Putamen (tissue), 1 donor: ENCODE measurements at places on chromosomes 6 and 20.

GRCh38 chr6:129448965-129449364, 261.0 kb downstream of the ARHGAP18 start:
- DNase-seq, result no peak

DNA sequence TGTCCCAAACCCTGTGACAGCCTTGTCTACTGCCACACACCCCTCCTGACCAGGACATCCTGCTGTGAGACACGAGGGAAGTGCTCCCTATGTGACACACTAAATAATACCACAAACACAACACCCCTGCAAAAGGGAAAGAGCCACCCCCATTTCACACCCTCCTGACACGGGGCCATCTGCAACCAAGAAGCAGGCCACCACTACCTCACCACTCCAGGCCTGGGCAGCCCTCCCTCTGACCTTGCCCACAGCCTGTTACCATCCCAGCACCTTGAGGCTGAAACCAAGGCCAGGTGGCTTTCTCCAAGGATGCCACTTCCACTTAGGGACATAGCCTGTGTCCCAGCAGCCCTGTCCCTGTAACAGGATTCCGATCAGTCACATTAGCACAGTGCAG, 68.2 kb downstream of the NINL start:
- DNase-seq, result no peak

DNA sequence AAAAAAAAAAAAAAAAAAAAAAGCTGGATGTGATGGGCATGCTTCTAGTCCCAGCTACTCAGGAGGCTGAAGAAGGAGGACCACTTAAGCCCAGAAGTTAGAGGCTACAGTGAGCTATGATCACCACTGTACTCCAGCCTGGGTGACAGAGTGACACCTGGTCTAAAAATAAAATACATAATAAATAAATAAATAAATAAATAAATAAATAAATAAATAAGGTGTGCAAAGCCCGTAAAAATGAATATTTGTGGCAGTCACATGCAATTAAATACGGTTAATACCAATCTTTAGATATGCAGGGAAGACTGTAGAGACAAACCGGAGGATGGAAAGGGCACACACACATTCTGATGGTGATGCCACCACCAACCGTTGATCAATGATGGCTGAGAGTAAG, 26.2 kb downstream of the IL22RA2 start:
- DNase-seq, result no peak

DNA sequence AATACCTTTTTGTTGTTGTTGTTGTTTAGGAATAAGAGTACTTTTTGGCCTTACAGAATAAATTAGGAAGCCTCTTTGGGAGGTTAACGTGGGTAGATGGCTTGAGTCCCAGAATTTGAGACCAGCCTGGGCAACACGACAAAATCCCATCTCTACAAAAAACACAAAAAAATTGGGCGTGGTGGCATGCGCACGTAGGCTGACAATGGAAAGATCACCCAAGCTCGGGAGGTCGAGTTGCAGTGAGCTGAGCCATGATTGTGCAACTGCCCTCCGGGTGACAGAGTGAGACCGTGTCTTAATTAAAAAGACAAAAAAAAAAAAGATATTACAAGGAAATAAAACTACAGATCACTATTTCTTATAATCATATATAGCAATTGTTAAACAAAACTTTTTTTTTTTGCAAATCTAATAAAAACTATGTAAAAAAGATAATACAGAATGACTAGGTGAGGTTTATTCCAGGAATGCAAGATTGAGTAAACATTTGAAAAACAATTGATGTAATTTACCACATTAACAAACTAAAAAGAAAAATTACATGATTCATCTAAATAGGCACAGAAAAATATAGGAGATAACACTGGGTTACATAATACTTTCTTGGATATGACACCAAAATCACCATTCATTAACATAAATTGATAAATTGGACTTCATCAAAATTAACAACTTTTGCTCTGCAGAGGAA, 43.6 kb upstream of the ASCC3 start:
- DNase-seq, result no peak

GRCh38 chr6:113854531-113855499, 2.3 kb upstream of the MARCKS start:
- peak; percentile 78 for DNase-seq

DNA sequence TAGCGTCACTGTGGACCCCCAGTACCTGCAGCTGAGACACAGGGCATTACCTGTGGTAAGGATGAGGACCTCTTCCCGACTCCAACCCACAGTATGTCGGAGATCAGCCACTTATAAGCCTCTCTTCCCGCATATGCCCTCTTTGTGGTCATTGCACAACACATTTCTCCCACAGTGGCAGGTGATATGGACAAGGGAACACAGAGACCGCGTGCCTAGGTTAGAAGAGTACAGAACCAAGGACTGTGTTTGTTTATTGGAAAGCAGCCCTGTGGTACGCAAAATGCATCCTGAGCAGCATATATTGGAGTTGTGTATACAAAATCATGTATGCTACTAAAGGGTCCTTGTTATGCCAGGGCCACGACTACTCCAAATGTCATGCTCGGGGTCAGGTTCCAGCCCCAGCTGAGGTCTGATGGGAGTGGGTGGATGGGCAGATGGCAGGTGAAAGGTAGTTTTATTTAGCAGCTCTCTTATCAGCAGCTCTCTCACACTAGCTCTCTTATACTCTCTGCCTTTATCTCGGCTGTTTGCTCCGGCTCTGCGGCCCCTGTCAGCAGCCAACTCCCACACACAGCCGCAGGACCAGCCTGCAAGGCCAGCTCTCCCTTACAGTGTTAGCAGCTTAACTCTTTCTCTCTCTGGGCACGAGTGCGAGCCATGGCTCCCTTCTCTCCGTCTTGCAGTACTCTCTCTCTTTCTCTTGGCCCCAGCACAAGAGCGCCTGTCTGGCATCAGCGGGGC, 569.0 kb downstream of the KIF16B start:
- no peak for DNase-seq

- DNase-seq, result no peak
Observed at GRCh38 chr6:44456070-44456965, 68.8 kb downstream of the CDC5L start.

GRCh38 chr20:33575282-33575681, 85.4 kb downstream of the CBFA2T2 start:
- no peak for DNase-seq

DNA sequence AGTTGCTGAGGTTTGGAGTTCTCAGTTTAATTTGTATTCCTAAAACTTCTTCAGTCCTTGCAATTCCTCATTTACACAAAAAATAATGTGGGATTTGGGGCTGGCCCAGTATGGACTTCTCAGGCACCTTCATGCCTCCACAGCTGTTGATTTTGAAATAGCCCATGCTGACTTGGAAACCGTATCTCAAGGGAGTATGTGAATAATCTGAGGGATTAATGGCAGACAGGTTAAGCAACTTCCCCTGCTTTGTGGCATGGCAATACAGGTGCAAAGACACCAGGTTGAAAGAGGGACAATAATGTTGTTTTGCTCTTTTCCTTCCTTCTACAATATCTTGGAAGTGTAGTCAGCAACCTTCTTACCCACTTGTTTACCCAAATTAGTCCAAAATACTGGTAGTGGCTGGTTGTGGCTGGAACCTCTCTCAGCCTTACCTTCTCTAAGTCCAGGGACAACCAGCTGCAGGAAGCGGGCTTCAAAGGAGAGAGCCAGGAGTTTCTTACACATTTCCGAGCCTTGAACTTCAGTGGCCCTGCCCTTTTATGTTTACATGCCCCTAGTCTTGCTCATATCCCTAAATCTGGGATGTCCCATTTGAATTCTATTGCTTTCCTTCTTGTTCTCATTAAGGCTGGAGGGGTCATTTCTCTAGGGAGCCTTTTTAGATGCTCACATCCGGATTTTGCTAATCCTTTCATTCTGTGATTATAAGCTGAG, 44.1 kb upstream of the ADGRF1 start:
- DNase-seq, result no peak

DNA sequence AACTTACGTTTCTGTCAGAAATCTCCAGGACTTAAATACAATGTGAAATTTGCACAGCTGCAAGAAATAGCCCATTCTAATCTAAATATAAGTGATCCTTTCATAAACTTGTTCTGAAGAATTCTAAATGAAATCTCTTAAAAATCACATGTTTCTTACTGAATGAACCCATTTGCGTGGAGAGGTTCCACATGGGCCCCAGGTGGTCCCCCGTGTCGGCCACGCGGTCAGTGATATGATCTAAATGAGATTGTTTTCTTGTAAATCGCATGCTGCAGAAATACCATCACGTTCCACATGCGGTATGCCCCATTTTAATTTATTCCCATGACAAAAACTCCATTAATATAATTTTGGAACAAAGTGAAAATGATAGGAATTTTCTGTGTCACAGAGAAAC, 818.9 kb upstream of the SLC35B3 start:
- DNase-seq, result no peak

DNA sequence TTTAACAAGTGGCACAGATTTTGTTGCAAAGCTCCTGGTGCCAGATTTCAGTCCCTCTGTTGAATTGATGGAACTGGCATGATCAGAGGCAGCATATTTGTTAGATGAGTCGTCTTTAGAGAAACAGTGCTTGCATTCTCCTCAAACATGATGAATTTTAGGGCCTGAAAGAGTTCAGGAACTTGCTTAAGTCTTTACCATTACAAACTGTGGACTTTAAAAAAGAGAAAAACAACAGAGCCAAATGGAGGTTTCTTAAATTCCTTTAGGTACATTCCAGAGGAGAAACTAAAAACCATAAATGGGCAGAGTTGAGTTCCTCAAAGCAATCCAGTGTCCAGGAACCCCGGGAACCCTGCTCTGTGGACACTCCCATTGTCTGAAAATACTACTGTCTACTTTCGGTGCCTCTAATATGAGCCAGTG, 2.5 kb downstream of the GTF2H5 start:
- DNase-seq, result peak; percentile 9

DNA sequence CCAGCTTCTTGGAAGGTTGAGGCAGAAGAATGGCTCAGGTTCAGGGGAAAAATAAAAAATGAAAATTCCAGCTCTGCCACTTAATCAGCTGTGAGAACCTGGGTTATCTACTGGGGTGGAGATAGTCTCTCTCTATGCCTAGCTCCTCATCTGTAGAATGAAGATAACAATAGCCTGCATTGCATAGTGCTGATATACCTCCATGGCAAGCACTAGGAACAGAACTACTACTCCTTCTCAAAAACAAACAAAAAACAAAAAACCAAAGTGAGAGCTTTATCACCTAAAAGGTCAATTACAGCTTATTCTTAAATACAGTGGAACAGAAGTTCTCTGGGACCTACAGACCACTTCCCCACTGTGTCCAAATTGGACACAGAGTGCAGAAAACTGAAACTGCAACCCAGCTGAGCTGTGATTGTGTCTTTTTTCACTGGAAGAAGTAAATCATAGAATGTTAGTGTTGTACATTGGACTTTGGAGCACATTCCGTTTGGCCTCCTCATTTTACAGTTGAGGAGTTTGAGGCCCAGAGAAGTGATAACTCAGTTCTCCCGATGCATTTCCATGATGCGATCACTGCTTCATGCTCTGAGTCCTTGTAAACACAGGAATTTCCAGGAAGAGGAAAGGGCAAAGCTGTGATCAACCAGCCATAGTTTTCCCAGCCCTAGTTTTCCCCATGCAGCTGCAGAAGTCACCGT, 23.3 kb downstream of the MTFR2 start:
- DNase-seq, result no peak

- peak; percentile 63 for DNase-seq
Observed at GRCh38 chr6:159808647-159809046, 8.6 kb downstream of the PNLDC1 start.

DNA sequence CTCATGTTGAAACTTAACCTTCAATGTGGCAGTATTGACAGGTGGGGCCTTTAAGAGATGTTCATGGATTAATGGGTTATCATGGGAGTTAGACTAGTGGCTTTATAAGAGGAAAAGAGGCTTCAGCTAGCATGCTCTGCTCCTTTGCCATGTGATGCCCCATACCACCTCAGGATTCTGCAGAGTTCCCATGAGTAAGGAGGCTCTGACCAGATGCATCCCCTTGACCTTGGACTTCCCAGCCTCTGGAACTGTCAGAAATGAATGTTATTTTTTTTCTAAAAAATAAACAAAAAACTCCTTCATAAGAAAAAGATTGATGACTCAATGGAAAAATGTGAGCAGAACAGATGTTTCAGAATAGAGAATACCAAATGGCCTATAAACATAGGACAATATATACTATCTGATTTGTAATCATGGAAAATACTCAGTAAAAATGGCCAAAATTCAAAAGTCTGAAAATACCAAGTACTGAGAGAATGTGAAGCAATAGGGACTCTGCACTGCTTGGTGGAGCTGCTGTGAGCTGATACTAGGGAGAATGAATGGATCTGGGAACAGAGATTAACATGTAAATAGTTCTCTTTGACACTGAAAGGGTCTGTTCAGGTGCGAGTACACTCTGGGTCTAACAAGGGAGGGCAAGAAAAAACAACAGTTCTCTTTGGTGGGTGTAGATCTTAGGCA, 7.4 kb upstream of the TRIM39 start:
- no peak for DNase-seq

GRCh38 chr6:113763311-113763766, 93.8 kb upstream of the MARCKS start:
- no peak for DNase-seq

DNA sequence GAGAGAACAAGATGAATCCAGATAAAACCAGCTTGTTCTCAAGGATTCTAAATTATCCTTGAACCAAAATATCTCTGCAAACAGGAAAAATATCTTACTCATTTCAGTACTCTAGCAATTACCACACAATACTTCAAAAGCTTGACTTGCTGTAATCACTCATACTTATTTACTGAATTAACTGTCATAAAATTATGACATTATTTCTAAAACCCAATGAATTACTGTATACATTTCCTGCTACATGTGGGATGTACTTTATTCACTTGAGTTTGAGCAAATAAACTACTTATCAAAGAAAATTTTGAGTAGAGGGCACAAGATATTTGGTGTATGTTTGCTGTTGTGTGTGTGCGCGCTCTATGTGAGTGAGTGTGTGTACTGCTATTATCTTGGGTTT, 9.7 kb downstream of the EIF2S2 start:
- DNase-seq, result no peak

DNA sequence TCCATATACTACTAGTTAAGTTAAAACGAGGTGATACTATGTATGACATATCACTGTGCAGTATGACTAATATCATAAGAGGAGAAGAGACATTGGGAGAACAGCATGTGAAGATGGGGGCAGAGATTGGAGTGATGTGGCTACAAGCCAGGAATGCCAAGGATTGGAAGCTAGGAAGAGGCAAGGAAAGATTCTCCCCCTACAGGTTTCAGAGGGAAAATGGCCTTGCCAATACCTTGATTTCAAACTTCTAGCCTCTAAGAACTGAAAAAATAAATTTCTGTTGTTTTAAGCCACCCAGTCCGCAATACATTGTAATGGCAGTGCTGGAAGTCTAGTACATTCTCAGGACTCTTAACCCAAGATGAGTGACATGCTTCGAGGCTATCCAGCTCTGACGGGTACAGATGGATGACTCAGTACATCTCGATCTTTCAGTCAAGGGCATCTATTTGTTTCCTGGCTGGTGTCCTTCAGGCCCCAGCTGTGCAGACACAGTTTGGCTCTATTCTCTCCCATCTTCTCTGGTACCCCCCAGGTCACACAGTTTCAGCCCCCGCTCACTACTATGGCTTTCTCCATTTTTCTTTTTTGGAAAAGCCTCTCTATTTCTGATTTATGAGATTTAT, 55.5 kb upstream of the THEMIS start:
- DNase-seq, result no peak

GRCh38 chr6:74167976-74168375, 472.0 kb downstream of the CD109 start:
- DNase-seq, result no peak

GRCh38 chr6:28906669-28907068, 17.1 kb downstream of the TRIM27 start:
- DNase-seq, result no peak
